Mesothelial cell of epicardium (in vitro differentiated cells): ENCODE measurements at places on chromosomes 1 and 21. TPM values are rescaled to one million over a fixed set of nuclear protein-coding genes. Genes with fewer than 3 reads are reported as not detected.

DNA sequence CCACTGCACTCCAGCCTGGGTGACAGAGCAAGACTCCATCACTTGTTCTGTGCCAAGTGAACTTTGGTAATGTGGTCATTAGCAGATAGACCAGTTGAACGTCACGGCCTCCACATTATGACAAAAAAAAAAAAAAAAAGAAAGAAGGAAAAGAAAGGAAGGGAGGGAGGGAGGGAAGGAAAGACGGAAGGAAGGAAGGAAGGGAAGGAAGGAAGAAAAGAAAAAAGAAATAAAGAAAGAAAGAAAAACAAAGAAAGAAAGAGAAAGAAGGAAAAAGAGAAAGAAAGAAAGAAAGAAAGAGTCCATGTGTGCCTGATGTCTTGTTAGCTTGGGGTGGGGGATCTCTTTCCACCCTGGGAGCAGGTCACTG lies 45.3 kb downstream of the SIM2 start:
- no peaks in the 10 kb centered on the region for H3K36me3 ChIP-seq
- H3K4me1 ChIP-seq, result peaks cover 20% of the 10 kb centered on the region
- DNase-seq, result no peak
- H3K27ac ChIP-seq, result no peak overlapping the region
- no peak overlapping the region for H3K4me3 ChIP-seq
- H3K27me3 ChIP-seq, result peaks cover 48% of the 10 kb centered on the region

DNA sequence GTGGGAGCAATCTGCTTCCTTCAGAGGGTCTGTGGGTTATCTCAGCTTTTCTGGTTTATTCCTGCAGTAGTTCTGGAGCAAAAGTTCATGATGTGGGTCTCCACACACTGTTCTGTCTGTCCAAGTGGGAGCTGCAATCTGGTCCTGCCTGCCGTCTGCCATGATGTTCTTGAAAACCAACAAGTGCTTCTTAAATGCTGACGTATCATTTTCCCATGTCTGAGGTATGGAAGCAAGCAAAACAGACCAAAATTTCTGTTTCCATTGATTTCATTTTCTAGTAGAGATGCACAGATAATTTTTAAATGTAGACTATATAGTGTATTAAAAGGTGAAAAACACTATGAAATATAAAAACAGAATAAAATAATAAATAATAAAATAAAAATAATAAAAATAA lies 65.2 kb downstream of the SERINC2 start:
- peaks cover 24% of the 10 kb centered on the region for H3K4me1 ChIP-seq
- H3K36me3 ChIP-seq, result no peaks in the 10 kb centered on the region
- DNase-seq, result no peak
- no peak overlapping the region for H3K27ac ChIP-seq
- H3K27me3 ChIP-seq, result no peaks in the 10 kb centered on the region

C4BPA gene
- 0.09 to 0.20 TPM (median 0.16 TPM) in 3 replicates for total RNA-seq

TSTD1 gene
- 53.2 to 60.3 TPM (median 53.7 TPM) in 3 replicates for total RNA-seq

DNA sequence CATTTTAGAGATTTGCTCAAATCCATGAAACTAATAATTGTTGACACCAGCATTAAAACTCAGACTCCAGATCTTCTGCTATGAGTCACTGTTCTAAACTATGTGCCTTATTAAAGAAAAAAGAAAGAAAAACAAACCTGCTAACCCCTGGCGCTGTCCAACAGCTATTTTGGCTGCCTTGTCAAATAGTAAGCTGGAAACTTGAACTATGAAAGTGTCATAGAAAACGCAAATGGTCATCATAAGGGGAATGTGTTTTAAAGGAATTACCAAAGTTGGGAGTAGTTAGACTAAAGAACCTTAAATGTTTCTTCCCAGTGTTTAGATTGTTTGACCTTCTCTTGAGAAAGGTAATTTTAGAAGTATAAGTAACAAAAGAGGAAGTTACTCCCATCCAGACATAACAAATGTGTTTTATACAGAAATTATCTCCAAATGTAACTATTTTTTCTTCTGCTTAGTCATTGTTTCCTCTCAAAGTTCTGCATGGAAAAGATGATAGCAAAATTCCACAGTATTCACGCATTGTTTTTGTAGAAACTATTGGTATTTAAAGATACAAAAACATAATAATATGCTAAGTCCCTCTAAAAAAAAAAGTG lies 272.4 kb downstream of the TPR start:
- H3K4me3 ChIP-seq, result no peak overlapping the region
- peaks cover 4% of the 10 kb centered on the region for H3K4me1 ChIP-seq
- DNase-seq, result no peak
- H3K27me3 ChIP-seq, result no peaks in the 10 kb centered on the region
- peaks cover 22% of the 10 kb centered on the region for H3K36me3 ChIP-seq
- H3K27ac ChIP-seq, result no peak overlapping the region

DNA sequence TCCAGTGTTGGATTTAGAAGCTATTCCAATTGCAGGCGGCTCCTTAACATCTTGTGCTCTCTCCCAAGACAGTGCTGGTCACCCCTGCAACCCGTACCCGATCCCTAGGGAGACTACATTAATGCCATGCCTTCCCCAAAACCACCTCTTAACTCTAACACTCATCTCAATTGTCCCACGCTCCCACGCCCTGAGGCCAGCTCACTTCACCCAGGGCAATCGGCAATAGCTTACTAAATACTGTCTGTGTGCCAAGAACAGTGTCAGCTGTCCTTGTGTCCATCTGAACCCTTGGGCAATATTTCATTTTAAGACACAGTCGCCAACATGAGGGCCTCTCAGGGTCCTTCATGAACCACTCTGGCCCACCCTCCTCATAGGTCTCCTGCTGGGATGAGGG lies 13.9 kb downstream of the C1orf198 start:
- H3K4me3 ChIP-seq, result no peak overlapping the region
- H3K36me3 ChIP-seq, result peaks cover 42% of the 10 kb centered on the region
- H3K27me3 ChIP-seq, result no peaks in the 10 kb centered on the region
- no peak for DNase-seq
- H3K4me1 ChIP-seq, result peaks cover 73% of the 10 kb centered on the region

DNA sequence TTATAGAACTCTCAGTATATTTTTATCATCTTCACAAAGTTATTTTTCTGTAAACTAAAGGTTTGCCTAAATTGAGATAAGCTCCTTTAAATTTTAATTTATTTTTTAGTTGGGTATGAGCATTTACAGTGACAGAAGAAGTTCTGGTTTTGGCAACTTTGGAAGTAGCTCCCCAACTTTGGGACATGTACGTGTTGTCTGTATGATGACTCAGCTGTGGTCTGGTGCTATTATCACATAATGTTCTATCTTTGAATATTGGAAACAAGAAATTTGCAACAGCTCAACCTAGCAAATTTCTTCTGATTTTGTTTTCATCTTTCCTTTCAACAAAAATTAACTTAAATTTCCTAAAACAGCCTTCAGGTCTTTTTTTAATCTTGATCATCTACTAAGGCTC lies 46.6 kb upstream of the C1orf105 start:
- H3K36me3 ChIP-seq, result peaks cover 4% of the 10 kb centered on the region
- no peak overlapping the region for H3K4me3 ChIP-seq
- H3K27ac ChIP-seq, result peak overlapping the region; percentile 82
- DNase-seq, result no peak
- H3K4me1 ChIP-seq, result peaks cover 49% of the 10 kb centered on the region
- no peaks in the 10 kb centered on the region for H3K27me3 ChIP-seq

GPR37L1 gene
- 0.07 to 0.11 TPM (median 0.09 TPM) in 3 replicates for total RNA-seq

GRCh38 chr1:193533853-193534252 lies 347.4 kb upstream of the B3GALT2 start:
- no peaks in the 10 kb centered on the region for H3K4me1 ChIP-seq
- no peak for DNase-seq
- no peak overlapping the region for H3K27ac ChIP-seq
- no peaks in the 10 kb centered on the region for H3K36me3 ChIP-seq
- no peak overlapping the region for H3K4me3 ChIP-seq
- H3K27me3 ChIP-seq, result no peaks in the 10 kb centered on the region

RIT1 gene
- total RNA-seq, result 34.3 to 37.0 TPM (median 35.5 TPM) in 3 replicates

SLC41A1 gene
- 18.9 to 21.5 TPM (median 19.4 TPM) in 3 replicates for total RNA-seq

KRTAP7-1 gene
- not detected in 3 replicates for total RNA-seq

KIF21B gene
- 6.5 to 7.0 TPM (median 6.9 TPM) in 3 replicates for total RNA-seq
